Tibial nerve (tissue), 4 donors: ENCODE measurements at places on chromosomes 3 and 15.

DNA sequence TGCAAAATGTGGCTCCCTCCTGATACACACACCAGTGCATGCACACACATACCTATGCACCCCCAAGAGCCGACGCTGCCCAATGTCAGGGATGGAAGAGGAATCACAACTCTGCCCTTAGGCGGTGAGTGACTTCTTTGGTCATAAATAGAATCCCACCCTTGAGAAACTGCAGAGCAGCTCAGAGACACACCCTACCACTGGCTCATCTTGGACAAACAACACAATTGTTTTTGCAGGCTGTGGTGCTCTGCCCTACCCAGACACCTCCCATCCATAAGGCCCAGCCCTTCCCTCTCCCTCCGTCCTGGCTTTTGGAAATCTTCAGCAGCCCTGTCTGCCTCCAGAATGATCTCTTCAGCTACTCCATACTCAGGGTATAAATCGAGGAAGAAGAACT is 73.8 kb upstream of the HRH1 start:
- H3K36me3 ChIP-seq = no peaks in the 10 kb centered on the region
- H3K4me1 ChIP-seq = no peaks in the 10 kb centered on the region
- no peaks in the 10 kb centered on the region for H3K27me3 ChIP-seq

GRCh38 chr15:35330048-35330695 is 215.8 kb downstream of the DPH6 start:
- H3K27ac ChIP-seq = no peak overlapping the region
- no peaks in the 10 kb centered on the region for H3K4me1 ChIP-seq
- DNase-seq = no peak
- H3K4me3 ChIP-seq = no peak overlapping the region
- peaks cover 5% of the 10 kb centered on the region for H3K36me3 ChIP-seq

DNA sequence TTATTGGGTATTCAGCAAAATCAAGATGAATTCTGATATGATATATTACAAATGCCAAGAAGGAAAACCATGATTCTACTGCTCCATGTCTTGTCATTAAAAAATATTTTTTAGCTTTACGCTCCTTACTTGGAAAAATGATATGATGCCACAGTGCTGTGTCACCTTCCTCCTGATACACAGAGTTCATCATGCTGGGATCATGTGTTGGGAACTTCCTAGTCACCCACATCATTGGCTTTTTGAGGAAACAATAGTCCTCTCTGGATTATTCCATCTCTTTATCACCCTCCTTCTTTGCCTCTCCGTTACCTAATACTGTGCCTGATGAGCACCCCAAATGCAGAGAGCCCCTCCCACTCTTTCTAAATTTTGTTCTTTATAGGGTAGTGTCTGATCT is 94.3 kb upstream of the PFN2 start:
- DNase-seq = no peak
- H3K4me3 ChIP-seq = no peak overlapping the region
- H3K27me3 ChIP-seq = no peaks in the 10 kb centered on the region
- no peaks in the 10 kb centered on the region for H3K4me1 ChIP-seq
- no peak overlapping the region for H3K27ac ChIP-seq
- H3K36me3 ChIP-seq = no peaks in the 10 kb centered on the region

GRCh38 chr3:52022323-52023100 is 26.8 kb upstream of the RPL29 start:
- H3K4me3 ChIP-seq = no peak overlapping the region
- H3K27me3 ChIP-seq = no peaks in the 10 kb centered on the region
- H3K36me3 ChIP-seq = no peaks in the 10 kb centered on the region
- H3K27ac ChIP-seq = peak overlapping the region; percentile 94
- H3K4me1 ChIP-seq = peaks cover 17% of the 10 kb centered on the region
- no peak for DNase-seq

DNA sequence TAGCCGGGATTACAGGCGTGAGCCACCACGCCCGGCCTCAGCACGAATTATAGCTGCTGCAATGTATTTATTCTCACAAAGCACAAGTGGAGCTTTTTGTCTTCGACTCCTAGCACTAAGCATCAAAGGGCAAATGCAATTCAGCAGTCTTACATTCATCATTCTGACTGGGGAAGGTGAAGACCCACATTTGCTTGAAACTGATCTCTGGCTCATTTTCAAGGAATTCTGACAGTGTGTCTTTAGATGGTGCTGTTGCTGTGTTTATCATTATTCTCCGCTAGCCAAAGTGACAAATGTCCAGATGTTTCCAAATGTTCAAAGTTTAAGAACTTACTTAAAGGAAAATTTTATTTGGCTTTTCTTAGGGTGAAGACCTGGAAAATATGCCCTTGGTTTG is 55.9 kb downstream of the SGO1 start:
- no peak overlapping the region for H3K4me3 ChIP-seq
- H3K27ac ChIP-seq = no peak overlapping the region
- no peaks in the 10 kb centered on the region for H3K36me3 ChIP-seq
- DNase-seq = no peak

GRCh38 chr3:168709073-168709472 is 613.3 kb upstream of the GOLIM4 start:
- H3K4me1 ChIP-seq = no peaks in the 10 kb centered on the region
- H3K36me3 ChIP-seq = no peaks in the 10 kb centered on the region
- no peaks in the 10 kb centered on the region for H3K27me3 ChIP-seq
- no peak for DNase-seq
- H3K27ac ChIP-seq = no peak overlapping the region

GRCh38 chr15:61315471-61315870 is 86.4 kb upstream of the RORA start:
- DNase-seq = no peak
- no peaks in the 10 kb centered on the region for H3K27me3 ChIP-seq
- H3K36me3 ChIP-seq = no peaks in the 10 kb centered on the region
- no peak overlapping the region for H3K4me3 ChIP-seq
- no peak overlapping the region for H3K27ac ChIP-seq

GRCh38 chr3:76490064-76490463 is 549.8 kb upstream of the ROBO2 start:
- no peak for DNase-seq
- no peak overlapping the region for H3K27ac ChIP-seq
- no peak overlapping the region for H3K4me3 ChIP-seq
- no peaks in the 10 kb centered on the region for H3K4me1 ChIP-seq
- H3K27me3 ChIP-seq = no peaks in the 10 kb centered on the region
- H3K36me3 ChIP-seq = no peaks in the 10 kb centered on the region

- H3K27me3 ChIP-seq = no peaks in the 10 kb centered on the region
- DNase-seq = no peak
- H3K4me3 ChIP-seq = no peak overlapping the region
- no peak overlapping the region for H3K27ac ChIP-seq
- H3K4me1 ChIP-seq = no peaks in the 10 kb centered on the region
Observed at GRCh38 chr15:72389231-72389630, 8.9 kb upstream of the TMEM202 start.

GRCh38 chr3:13009132-13009945 is 63.9 kb downstream of the IQSEC1 start:
- H3K4me3 ChIP-seq = no peak overlapping the region
- no peaks in the 10 kb centered on the region for H3K36me3 ChIP-seq
- no peak overlapping the region for H3K27ac ChIP-seq
- peak; percentile 46 for DNase-seq
- peaks cover 33% of the 10 kb centered on the region for H3K4me1 ChIP-seq

DNA sequence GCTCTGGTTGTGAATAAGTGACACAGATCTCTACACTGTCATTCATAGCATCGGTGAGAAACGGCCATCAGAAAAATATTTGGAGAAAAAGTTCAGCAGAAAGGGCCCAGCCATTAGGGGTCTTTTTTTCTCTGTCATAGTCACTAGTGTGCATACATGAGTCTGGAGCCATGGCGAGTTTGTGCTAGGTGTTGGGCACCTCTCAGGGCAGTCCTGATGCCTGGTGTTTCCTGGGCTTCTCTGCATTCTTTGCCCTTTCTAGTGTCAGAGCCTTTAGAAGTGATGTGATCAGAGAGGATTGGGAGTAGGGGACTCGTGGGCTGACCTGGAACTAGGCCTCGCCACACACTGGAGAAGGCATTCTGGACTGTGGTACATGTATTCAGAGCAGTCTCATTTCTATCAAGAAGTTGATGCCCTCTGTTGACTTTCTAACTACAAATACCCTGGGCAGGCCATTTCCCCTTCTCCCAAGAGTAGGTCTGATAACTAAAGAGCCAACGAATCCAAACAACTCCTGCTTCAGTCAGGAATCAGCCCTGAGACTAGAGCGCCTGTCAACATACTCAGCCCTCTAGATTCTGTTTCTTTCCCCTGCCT is 1.6 kb downstream of the KY start:
- no peak for DNase-seq
- peaks cover 5% of the 10 kb centered on the region for H3K27me3 ChIP-seq
- H3K36me3 ChIP-seq = no peaks in the 10 kb centered on the region
- H3K4me1 ChIP-seq = no peaks in the 10 kb centered on the region
- H3K27ac ChIP-seq = no peak overlapping the region
- no peak overlapping the region for H3K4me3 ChIP-seq

- no peaks in the 10 kb centered on the region for H3K27me3 ChIP-seq
- H3K27ac ChIP-seq = peak overlapping the region; percentile 92
Observed at GRCh38 chr3:48634661-48635221, 520 bp downstream of the SLC26A6 start.

GRCh38 chr3:97821774-97822358 is at the start of gene CRYBG3:
Gene CRYBG3, plus strand, starts transcription at chr3:97822011. Its CDS starts 196 bp downstream, at chr3:97822207.
- no peaks in the 10 kb centered on the region for H3K36me3 ChIP-seq
- H3K4me1 ChIP-seq = no peaks in the 10 kb centered on the region
- DNase-seq = peak; percentile 69
- peak within 1 kb of the TSS; percentile 82 for H3K4me3 ChIP-seq
- H3K27ac ChIP-seq = peak within 1 kb of the TSS; percentile 66

DNA sequence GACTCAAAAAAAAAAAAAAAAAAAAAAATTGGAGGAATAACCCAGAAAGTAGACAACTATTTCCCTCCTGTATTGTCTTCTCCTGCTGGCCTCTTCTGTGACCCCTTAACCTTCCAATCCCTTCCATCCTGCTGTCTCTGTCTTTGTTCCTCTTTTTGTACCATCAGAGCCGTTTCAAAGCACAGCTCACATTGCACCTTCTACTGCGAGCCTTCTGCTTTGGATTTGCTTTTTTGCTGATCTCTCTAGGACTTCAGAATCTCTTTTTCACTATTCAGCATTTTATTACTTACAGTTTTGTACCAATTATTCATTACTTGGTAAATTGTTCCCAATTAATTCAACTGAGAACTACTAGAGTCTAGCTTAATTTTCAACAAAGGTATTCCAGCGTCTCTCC is 284.0 kb upstream of the TBL1XR1 start:
- no peak overlapping the region for H3K27ac ChIP-seq
- DNase-seq = no peak
- H3K4me1 ChIP-seq = no peaks in the 10 kb centered on the region
- no peak overlapping the region for H3K4me3 ChIP-seq
- no peaks in the 10 kb centered on the region for H3K27me3 ChIP-seq

- H3K27ac ChIP-seq = no peak overlapping the region
- DNase-seq = no peak
- no peaks in the 10 kb centered on the region for H3K4me1 ChIP-seq
Observed at GRCh38 chr3:193168931-193169330, 72.1 kb upstream of the PLAAT1 start.

GRCh38 chr15:92473756-92474155 is 80.1 kb downstream of the ST8SIA2 start:
- no peaks in the 10 kb centered on the region for H3K27me3 ChIP-seq
- no peak overlapping the region for H3K27ac ChIP-seq
- H3K4me3 ChIP-seq = no peak overlapping the region
- no peaks in the 10 kb centered on the region for H3K4me1 ChIP-seq
- DNase-seq = no peak
